ENCODE measurements at places on chromosomes 4 and X. TPM values are rescaled to one million over a fixed set of nuclear protein-coding genes. Genes with fewer than 3 reads are reported as not detected.

Gene PALLD
- total RNA-seq: 13.1 TPM

Gene RS1
- total RNA-seq: not detected

Gene MAGEA2B
- not detected for total RNA-seq

Gene ZNF718
- total RNA-seq: 14.6 TPM

Gene MAOB
- total RNA-seq: 56.8 TPM

Gene BMX
- not detected for total RNA-seq

GRCh38 chrX:7889680-7890079 is 37.5 kb downstream of the PNPLA4 start:
- H3K27me3 ChIP-seq: no peaks in the 10 kb centered on the region
- H3K4me3 ChIP-seq: no peak overlapping the region
- H3K4me1 ChIP-seq: no peaks in the 10 kb centered on the region
- H3K27ac ChIP-seq: no peak overlapping the region

- no peak for DNase-seq
- H3K36me3 ChIP-seq: no peaks in the 10 kb centered on the region
- H3K4me1 ChIP-seq: no peaks in the 10 kb centered on the region
- H3K27ac ChIP-seq: no peak overlapping the region
Observed at GRCh38 chrX:12378706-12379105, 240.4 kb downstream of the FRMPD4 start.

- DNase-seq: no peak
- H3K4me3 ChIP-seq: no peak overlapping the region
- H3K27ac ChIP-seq: no peak overlapping the region
- no peaks in the 10 kb centered on the region for H3K27me3 ChIP-seq
Observed at GRCh38 chr4:163591614-163592020, 97.1 kb downstream of the TMA16 start.

DNA sequence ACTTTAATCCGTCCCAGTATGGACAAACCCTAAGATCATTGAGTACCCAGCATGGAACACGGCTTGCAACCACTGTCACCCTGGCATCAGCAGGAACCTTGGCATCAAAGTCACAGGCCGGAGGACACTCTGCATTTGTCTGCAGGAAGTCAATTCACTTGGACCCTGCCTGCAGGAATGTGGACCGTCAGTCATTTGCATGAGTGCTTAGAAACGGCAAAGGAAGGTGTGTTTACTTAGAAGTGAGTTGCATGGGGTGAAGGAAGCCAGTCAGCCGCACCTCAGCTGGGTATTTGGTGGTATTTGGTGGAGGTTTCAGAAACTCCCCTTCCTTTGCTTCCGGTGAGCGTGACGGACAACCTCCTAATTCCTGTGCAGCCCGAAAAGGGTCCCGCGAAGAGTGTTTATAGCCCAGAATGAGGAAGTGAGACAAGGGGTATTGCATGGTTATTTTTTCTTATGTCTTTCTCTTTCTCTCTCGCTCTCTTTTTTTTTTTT is 15.5 kb downstream of the P2RY8 start:
- no peak overlapping the region for H3K4me3 ChIP-seq
- no peaks in the 10 kb centered on the region for H3K36me3 ChIP-seq
- H3K4me1 ChIP-seq: no peaks in the 10 kb centered on the region
- no peak for DNase-seq
- no peak overlapping the region for H3K27ac ChIP-seq

DNA sequence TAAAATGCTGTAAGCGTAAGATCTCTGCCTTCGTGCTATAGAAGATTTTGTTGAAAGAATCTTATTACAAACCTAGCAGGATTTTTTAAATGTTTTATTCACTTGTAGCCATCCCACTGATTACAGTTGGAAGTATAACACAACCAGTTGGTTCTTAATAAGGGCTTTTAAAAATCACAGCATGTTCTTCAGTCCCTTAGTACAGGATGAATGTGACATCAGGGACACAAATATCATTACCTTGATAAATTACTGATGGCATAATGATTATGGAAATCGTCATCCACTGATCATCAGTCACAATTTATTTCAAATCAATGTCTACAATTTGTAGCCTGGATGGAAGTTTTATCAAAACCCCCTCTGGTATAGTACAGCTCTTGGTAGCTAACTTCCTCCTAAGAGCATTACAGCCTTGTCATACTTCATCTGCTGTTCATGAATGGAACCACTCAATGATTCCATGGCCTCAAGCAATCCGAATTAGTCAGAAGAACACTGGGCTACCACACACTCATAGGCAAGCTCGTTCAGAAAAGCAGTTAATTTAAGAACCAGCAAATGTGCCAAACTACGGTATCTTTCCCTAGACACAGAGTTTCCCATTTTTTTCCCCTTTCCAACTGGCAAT is 389.2 kb upstream of the TENM3 start:
- H3K4me1 ChIP-seq: no peaks in the 10 kb centered on the region
- no peak overlapping the region for H3K27ac ChIP-seq
- no peaks in the 10 kb centered on the region for H3K36me3 ChIP-seq
- no peak for DNase-seq
- H3K4me3 ChIP-seq: no peak overlapping the region
- H3K27me3 ChIP-seq: peaks cover 13% of the 10 kb centered on the region

DNA sequence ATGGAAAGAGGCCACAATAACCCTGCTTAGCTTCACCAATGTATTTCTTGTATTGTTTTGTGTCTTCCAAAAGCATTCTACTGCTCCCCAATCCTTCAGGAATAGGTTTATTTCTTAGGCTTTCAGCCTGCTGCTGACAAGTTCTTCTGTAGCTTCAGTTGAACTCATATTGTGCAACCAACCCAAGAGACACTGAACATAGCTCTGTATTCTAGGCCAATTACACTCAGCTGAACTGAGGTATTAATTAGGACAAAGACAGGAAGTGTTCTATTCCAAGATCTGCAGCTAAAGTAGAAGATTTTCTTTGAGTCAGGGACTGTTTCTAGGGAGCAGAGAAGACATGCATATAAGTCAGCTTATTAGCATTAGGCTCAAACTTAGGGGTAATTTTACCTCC is 151.8 kb downstream of the LHFPL1 start:
- no peak overlapping the region for H3K27ac ChIP-seq
- no peak for DNase-seq
- H3K27me3 ChIP-seq: no peaks in the 10 kb centered on the region
- no peak overlapping the region for H3K4me3 ChIP-seq
- H3K4me1 ChIP-seq: no peaks in the 10 kb centered on the region

Gene HELT
- not detected for total RNA-seq

Data from Calu3 (cell line).